Muscle of leg (tissue), 16 donors: ENCODE measurements at places on chromosomes 5 and 9.
A peak's percentile ranks its signal among the peaks of the same experiment; 100 is the strongest.

- peak; percentile 42 for DNase-seq
Measured at GRCh38 chr9:1946526-1947283, 68.4 kb upstream of the SMARCA2 start.

DNA sequence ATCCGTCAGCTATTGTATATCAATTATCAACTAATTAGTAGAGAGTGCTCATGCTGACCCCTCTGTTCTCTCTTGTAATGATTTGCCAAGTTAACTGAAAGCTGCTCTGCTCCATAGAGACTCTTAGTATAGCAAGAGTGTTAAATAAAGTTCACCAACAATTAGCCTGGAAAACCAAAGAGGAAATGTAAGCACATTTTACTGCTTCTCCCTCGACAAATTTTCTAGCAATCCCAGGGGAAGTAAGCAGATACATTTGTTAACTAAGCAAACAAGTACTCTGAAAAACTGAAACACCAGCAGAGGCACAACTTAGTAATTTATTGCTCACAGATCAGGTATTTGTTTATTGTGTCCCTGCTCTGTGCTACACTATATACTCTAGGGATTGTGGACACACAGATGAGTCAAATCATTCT lies 162.2 kb downstream of the GLIS3 start:
- DNase-seq: no peak

DNA sequence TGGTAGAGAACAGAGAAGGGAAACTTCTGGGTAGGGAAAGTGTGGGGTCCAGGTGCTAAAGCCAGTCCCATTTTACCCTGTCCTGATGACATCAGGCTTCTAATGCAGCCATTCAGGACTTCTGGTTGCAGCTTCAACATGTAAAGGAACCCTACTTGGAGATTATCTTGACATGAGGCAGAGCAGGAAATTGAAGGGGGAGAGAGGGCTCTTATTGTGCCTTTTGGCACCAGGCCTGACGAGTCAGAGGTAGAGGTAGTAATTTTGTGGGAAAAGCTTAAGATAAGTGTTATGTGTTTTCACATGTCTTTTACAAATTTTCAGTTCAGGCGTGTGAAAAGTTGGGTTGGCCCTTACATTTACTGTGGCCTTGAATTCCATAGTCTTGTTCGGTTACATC lies 102.4 kb upstream of the APC start:
- DNase-seq: no peak

- peak; percentile 35 for DNase-seq
Measured at GRCh38 chr5:154829589-154830218, 20.7 kb downstream of the FAXDC2 start.

GRCh38 chr5:107449369-107449768 lies 221.4 kb downstream of the EFNA5 start:
- no peak for DNase-seq

DNA sequence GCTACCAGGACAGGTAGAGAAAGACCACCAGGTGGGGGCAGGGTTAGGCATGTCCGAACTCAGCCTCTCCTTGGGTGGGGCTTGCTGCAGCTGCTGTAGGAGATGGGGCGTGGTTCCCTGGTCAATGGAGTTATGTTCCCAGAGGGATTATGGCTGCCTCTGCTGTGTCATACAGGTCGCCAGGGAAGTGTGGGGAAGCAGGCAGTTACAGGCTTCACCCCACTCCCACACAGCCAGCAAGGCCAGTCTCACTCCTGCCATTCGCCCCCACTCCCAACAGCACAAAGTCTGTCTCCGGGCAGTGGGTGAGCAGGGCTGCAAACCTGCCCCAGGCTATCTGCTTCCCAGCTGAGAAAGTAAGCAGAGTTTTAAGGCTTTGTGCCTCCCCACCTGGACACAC lies 20.0 kb upstream of the CEP72 start:
- no peak for DNase-seq

DNA sequence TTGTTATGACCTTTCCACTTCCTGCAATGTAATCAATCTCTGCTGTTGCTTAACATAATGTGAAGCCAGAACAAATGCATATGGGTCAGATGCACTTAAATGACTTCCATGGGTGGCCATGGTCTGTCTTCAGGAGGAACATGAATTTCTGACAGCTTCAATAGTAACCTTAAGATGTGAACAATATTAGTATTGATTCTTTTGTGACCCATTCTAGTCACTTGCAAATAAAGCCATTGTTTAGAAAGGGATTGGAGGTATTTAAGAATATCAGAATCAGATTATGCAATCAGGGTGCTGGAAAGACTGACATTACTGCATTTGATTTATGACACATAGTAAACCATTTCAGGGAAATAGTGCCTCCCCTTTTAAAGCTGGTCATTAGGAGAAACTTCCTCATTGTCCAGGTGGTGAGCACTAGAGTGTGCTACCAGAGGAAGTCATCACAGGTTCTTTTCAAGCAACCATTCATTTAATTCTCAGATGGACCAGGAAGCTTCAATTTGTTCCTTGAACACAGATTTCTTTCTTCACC lies 32.1 kb downstream of the GRIN3A start:
- DNase-seq: no peak

GRCh38 chr5:110045158-110045557 lies 355.4 kb downstream of the MAN2A1 start:
- no peak for DNase-seq

- DNase-seq: no peak
Measured at GRCh38 chr5:22391956-22392355, 461.2 kb downstream of the CDH12 start.

GRCh38 chr5:36261186-36261585 lies 19.5 kb upstream of the NADK2 start:
- DNase-seq: no peak
